Effector memory CD8-positive, alpha-beta T cell (primary cell): ENCODE measurements at places on chromosomes 11 and 22.

DNA sequence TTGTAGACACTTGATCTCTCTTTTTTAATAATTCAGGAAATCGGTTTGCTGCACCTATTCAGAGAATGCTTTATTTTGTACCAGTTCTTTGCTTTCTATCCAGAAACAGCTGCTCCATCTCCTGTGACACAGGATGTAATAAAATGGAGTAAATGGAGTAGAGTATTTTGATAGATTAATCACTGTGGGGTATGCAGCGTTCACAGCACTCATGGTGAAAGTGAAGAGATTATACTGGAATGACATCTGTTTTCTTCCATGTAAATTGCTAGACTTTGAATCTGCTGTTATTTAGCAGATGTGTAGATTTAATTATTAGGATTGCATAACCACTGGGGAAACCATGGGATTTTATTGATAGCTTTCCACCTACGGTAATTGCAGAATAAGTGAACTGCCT is 227.3 kb upstream of the ARHGAP42 start:
- no peak for DNase-seq

DNA sequence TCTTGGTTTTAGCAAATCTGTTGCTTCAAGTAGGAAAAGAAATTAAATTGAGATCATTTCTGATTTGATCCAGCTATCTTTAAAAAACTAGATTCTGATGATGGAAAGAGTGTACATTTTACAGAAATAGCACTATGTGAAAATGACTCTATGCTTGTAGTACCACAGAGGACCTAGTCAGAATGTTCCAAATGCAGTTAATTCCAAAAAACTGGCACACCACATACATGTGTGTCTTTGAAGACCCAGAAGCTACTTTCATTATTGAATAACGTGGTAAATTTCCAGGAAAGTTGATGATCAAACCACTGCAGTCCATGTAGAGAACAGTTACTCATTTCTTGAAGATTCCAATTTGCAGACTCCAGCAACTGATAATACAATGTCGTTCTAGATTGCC is 3.8 kb downstream of the ELMOD1 start:
- DNase-seq, result no peak

GRCh38 chr11:107042748-107043147 is 24.5 kb upstream of the GUCY1A2 start:
- DNase-seq, result no peak

DNA sequence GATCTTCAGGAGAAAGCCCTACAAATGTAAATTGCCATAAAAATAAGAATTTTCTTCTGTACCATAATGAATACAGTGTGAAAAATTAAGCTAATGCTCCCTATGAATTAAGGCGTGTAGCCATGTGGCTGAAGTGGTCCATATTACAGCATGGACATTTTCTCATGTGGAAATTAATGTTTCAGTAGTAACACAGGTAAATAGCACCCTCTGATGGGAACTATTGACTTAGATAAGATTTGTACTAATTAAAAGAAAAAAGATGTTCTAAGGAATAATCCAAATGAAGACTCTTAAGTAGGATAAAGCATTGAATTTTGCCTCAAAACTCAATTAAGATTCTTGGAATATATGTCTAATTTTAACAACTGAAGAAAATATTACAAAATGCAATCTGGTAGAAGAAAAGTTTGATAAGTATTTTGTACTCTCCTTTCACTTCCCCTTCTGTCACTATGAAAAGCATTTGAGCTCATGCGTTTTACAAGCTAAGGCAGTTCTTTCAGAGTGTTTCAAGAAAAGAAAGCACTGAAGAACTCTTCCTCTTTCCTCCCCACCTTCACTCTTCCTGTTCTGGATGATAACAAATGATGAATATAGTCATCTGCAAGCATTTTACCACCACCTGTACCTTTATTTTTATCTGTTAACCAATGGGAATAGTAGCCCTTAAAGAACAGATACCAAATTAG is 9.9 kb upstream of the OR8D2 start:
- DNase-seq, result no peak
